Activated CD8-positive, alpha-beta memory T cell treated with anti-CD3 and anti-CD28 coated beads, Interleukin-2, amount 50 U/mL, for 4 hours (primary cell): ENCODE measurements at places on chromosomes 12 and 14.

DNA sequence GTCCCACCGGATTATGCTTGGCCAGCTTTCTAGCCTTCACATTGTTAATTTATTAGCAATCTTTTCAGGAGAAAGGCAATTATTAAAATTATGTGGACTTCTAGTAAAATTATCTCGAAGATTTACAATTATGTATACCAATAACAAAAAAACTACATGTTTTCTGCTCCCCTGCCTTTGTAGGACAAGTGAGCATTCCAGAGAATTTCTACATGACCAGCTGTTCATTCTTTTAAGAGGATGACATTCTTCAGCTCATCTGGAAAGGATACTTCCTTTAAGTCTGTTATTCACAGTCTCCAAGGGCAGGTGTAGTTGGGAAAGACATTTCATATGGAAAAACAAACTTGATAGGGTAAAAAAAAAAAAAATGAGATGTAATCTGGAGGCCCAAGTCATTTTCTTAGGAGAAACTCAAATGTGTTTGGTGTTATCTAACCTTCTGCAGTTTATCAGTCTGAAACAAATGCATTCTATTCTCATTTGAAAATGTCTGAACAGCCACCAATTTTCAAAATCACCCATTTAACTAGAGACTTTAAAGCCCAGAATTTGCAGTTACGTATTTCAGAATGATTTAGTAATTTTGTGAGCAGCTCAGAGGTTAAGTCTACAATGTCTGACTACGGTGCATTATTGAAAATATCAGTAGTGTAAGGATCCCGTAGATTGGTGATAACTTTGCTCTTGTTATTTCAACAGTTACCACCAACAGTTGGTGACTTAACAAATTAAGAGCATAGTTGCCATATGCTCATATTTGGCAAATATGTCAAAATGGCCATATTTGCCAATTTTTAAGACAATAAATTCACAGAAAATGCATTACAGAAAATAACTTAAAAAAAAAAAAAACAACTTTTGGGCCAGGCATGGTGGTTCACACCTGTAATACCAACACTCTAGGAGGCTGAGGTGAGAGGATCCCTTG lies 1.8 kb upstream of the PHLDA1 start:
- DNase-seq, result no peak

- no peak for DNase-seq
These were observed 18.2 kb downstream of the SYNDIG1L start for GRCh38 chr14:74407801-74408154.

DNA sequence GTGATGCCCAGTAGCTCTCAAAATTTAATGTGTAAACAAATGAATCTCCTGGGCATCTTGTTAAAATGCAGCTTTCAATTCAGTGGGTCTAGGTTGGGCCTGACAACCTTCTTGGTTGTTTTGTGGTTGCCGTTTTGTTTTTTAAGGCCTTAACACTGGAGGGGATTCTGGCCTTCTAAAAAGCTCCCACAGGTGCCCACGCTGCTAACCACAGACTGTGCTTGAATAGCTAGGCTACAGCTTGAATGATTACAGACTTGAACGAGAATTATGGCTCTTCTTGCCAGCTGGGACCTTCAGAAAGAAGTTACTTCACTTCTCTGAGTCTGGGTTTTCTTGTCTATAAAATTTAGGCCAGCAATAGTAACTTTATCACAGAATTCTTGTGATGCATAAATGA lies 1.3 kb upstream of the FLVCR2 start:
- DNase-seq, result no peak

- no peak for DNase-seq
These were observed 32.1 kb downstream of the NCKAP5L start for GRCh38 chr12:49796155-49796554.

DNA sequence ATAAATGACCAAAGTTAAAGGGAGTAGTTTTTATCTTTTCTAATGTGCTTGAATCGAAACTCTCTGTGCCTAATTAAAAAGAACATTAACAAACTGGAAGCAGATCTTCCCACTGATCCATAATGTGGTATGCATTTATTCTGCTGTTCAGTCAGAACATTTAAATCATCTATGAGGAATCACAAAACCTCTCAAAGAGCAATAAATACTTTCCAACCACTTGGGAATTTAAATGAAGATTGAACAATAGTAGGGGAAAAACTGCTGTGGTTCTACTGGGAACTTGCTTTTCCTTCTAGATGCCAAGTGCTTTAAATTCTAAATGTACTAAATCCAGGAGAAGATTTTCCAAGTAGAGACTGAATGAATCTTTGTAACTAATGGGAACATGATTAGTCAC lies 12.3 kb upstream of the CHPT1 start:
- DNase-seq, result no peak

DNA sequence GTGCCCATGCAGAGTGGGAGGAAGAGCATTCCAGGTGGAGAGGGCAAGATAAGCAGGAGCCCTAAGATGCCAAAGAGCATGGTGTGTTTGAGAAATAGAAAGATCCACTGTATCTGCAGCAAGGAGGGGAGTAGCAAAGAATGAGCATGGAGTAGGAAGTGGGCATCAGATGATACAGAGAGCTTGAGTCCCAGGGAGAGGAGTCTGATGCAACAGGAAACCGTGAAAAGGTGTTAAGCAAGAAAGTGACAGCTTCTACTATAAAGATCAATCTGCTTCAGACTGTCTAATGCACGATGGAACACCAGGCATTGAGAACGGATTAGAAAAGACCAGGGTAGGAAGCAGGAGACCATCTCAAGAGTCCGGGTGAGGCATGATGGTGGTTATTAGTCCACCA lies 12.3 kb upstream of the GPRC5D start:
- no peak for DNase-seq

DNA sequence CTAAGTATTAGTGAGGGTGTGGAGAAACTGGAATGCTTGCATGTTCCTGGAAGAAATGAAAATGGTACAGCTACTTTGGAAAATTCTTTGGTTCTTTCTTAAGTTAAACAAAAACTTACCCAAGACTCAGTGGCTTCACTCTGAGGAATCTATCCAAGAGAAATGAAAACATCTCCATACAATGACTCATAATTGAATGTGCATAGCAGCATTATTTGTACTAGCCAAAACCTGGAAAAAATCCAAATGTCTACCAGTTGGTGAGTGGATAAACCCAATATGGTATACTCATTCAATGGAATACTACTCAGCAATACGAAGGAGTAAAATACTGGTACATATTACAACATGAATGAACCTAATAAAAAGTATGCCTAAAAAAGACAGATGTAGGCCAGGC lies 18.0 kb upstream of the CRACR2A start:
- no peak for DNase-seq

- DNase-seq, result no peak
These were observed 193.0 kb downstream of the SYT1 start for GRCh38 chr12:79057540-79057939.

DNA sequence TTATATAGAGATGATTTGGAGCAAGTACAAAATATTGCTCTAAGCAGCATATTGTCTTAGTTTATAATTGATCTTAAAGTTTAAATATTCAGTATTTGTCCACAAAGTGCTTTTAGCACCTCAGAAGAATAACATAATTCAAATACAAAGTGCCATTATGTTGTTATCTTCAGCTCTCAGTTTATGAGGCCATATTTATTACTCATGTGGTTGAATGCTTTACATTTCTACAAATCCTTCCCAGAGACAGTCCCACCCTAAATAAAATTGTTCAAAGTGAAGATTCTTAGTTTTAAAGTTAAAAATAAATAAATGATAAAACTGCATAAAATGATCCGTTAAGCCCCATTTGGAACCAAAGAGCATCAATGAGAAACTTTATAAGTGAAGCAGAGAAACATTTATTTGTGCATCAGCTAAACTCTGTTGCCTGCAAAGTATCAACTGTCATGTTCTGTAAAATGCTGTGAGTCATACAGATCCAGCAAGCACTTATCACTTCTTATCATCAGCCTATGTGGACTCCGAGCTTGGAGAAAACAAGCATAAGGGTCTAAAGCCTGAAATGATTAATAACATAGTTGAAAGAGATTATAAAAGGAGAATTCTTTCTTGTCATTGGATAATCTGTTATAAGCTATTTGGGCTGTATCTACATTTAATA lies 218.9 kb downstream of the ADAMTS20 start:
- DNase-seq, result no peak

DNA sequence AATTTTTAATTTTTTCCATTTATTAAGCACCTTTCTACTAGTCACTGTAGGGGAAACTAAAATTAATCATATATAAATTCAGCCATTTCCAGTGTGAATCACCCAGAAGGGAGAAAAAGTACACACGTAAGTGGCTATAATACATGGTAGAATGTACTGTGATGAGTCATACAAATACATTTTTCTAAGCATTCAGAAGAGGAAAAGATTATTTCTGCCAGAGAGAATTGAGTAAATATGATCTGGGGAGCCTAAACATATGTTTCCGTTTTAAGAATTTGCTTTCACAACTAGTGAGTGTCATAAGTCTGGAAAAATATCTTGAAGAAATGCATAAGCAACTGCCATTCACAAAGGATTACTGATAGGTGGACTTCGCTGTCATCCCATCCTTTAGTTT lies 102.8 kb downstream of the TGFB3 start:
- no peak for DNase-seq

DNA sequence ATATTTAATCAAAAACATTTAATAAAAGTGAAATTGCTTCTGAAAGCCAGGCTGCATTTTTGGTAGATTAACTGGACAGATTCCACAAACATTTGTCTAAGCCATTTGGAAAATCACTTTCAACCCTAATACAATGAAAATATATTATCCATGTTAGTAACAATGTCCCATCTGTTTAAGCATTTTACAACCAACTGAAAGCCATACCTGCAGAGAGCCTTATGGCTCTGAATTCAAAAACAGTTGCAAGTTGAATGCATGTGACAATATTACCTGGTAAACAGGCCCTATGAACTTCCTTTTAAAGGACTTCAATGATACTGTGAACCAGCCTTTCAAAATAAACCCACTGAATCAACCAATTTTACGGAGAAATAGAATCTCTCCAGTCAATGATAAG lies 468.1 kb downstream of the BTG1 start:
- DNase-seq, result no peak

GRCh38 chr12:87112571-87113345 lies 856.6 kb upstream of the MGAT4C start:
- no peak for DNase-seq

DNA sequence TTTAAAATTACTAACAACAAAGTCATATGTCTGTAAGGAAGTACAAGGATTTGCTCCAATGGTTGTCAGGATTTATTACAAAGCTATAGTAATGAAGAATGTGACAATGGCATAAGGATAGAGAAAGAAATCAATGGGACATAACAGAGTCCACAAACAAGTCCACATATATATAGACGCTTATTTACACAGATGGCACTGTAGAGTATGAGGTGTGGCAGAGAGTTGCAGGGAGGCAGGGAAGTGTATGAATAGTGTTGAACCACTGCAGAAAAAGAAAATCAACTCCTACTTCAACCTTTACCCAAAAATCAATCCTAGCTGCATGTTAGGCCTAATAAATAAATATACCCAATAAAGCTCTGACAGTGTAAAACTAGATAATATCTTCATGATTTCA lies 21.3 kb downstream of the SOS2 start:
- no peak for DNase-seq

GRCh38 chr14:102238131-102238530 lies 66.8 kb downstream of the MOK start:
- no peak for DNase-seq

DNA sequence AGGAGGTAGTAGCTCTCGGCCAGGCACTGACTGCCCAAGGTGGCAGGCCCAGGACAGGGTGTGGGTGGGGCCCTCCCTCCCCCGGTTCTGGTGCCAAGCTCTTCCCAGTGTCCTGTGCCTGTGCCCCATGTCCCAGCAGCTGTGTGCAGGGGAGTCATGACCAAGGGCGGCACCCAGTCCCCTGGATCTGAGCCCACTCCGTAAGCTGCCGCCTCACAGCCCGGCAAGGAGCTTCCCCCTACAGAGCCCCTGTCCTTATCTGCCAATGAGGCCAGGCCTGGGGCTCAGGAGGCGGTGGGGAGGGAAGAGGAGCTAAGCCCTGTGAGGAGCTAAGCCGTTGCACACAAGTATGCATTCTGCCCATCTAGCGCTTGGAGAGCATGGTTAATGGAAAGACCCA lies 5.6 kb upstream of the C14orf180 start:
- DNase-seq, result no peak

GRCh38 chr12:130391186-130391585 lies 53.5 kb downstream of the PIWIL1 start:
- no peak for DNase-seq

DNA sequence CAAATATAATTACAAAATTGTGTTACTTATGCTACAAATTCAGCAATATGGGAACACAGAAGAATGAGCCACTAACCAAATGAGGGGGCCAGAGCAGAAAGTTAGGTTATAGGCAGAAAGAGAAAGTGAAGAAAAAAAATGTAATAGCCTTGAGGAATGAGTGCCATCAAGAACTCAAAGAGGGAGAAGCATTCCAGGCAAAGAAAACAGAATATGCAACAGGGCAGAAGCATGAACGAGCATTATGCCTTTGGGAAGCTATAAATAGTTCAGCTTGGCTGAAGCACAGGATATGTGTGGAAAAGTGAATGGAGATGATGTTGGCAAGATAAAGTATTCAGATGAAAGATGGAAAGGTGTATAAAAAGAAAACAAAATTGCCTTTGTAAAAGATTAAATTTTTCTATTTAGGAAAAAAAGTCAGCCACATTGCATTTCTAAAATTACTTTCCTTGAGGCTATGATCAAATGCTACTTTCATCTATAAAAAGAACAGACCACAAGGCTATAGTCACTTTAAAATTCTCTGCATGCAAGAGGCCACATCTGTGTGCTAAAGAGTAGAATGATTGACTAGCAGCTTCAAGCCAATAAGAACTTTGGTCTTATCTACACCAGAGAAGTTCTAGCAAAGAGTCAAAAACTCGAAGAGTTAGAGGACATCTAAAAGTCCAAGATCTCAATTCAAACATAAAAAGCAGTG lies 193.6 kb upstream of the GARIN6 start:
- no peak for DNase-seq

GRCh38 chr14:53384536-53384935 lies 231.4 kb upstream of the DDHD1 start:
- no peak for DNase-seq

GRCh38 chr12:50088577-50089335 lies 3.6 kb downstream of the SMARCD1 start:
- peak; percentile 52 for DNase-seq

GRCh38 chr12:4215229-4216186 lies 58.1 kb upstream of the CCND2 start:
- DNase-seq, result peak; percentile 18

DNA sequence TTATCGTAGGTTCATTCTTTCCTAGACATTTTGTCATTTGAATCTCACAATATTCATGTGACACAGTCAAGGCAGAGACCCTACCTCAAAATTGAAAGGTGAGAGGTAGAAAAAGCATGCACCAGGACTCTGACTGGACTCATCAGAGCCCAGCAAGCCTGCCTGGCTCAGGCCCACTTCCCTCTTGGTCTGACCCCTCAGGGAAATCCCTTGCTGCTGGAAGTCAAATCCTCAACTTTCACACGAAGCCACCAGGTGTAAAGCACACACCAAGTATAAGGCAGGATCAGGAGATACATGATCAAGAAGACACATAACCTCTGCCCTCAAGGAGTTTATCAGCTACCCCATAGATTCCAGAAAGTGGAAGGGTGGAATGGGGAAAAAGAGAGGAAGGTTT lies 18.8 kb downstream of the NIN start:
- no peak for DNase-seq
